ENCODE measurements at places on chromosomes 2 and 18.

- peak; percentile 4 for DNase-seq
These were observed 4.7 kb downstream of the CAPG start for GRCh38 chr2:85405201-85406059.

DNA sequence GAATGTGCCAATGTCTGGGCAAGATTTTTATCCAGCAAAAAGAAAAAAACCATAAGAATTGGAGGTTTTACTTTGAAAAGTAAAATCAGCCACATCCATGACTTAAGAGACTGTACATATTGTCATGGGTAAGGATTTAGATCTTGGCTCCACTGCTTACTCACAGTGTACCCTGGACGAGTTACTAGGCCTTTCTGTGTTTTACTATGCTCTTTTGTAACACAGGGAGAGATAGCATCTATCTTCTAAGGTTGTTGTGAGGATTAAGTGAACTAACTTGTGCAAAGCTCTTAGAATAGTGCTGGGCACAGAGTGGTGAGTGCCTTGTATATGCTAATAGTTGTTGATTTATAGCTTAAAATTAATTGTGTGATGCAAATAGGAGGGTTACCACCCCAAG lies 255.9 kb downstream of the NEDD4L start:
- no peak for DNase-seq

DNA sequence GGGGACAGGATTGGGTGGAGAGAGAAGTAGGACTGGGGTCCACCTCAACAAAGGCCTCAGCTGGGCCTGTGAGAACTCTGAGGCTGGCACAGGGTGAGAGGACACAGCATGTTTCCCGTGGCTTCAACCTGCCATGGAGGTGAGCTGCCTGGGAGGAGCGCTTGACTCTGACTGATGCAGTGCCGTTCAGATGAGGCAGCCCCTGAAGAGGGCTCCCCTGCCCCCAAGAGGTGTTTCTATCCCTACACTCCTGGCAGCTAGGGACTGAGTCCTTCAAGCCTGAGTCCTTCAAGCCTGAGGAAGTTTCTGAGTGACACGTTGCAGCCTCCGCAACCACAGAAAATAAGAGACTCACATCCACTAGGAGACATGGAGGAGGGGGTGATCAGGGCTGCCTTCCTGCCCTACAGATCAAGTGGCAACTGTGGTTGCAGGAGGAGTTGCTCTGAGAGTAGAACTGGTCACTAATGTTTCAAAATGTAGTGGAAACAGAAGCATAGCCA lies 49.6 kb upstream of the TMEM177 start:
- DNase-seq, result no peak

DNA sequence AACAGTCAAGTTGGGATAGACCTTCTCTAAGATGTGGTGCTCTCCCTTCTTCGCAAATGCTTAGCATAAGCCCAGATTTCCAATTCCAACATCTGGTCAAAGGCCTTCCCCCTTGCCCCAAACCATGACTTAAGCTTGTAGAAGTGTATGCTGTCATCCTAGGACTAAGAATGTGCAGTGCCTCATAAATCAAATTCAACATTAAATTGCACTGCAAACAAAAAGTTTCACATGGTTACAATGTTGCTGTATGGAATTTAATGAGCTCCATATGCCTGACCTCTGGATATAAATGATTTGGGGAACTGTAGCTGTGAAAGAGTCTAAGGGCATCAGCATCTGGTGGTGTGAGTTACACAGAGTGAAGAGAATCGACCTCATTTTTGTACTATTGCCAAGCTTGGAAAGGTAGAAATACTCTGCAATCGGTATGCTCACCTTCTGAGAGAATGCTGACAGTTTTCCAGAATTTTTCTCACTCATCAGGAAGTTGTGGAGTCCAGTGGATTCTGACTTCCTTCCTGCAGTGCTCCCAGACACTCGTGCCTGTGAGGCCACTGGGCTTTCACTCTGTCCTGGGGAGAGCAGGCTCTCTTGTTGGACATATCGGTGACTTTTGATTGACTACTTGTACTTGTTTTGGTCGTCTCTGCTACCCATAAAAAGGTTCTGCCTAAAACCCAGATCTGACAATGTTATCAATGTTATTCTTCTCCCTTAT lies 40.6 kb downstream of the FASTKD2 start:
- no peak for DNase-seq

DNA sequence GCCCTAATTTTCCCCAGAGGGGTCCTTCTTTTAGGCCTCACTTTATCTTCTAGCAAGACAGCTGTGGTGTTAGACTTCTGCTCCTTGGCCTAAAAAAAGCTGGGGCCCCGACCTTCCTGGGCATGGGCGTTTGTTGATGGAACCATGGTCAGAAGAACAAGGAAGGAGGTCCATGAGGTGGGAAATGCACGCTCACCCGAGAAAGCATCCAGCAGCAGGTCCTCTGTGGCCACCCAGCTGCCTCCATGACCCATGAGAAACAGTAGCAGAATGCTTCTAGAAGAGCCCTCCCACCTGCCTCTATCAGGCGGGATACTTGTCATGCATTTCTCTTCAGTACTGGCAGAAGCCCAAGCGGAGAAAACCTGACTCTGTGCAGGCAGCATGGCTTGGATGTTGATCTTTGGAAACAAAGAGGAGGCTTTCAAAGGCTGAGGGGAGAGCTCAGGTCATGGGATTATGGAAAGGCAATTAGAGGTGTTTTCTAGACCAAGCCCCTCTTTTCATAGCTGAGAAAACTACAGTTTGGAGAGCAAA lies 249.1 kb downstream of the FAM210A start:
- no peak for DNase-seq

DNA sequence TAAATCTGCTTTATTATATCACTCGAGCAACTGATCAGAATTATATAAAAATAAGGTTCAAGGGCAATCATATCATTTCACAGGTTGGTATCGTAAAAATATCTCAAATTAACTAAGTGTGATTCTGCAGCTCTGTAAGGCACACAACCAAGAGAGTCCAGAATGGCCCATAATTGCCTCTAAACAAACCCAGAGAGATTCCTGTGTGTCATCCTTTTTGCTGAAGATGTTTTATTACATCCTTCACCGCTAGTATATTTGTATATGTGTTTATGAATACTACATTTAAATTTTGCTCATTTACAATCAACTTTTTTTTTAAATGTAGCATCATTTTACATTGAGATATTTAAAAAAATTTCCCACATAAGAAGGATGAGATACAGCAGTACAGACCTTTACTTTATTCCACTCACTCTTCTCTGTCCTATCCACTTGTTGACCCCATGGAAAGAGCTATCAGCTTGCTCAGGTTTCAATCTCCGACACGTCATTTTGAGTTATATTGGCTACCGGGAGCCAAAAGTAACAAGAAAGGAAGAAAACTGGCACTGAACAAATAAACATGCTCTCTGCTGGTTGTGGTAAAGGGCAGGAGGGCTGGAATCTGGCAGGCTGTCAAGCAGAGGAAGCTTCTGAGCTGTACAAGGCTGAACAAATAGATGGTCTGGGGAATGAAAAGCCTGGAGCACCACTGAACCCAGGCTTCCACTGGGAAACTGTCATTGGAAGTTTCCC lies 23.1 kb downstream of the PLA2R1 start:
- DNase-seq, result no peak

GRCh38 chr2:143802871-143803650 lies 673.8 kb downstream of the ARHGAP15 start:
- no peak for DNase-seq

GRCh38 chr2:120602251-120602650 lies 133.4 kb upstream of the GLI2 start:
- no peak for DNase-seq
